Vein endothelial cell (primary cell): ENCODE measurements at places on chromosomes 13 and 19. TPM values are rescaled to one million over a fixed set of nuclear protein-coding genes. Genes with fewer than 3 reads are reported as not detected.

The GSX1 gene
- total RNA-seq: not detected in 2 replicates

The PTH2 gene
- total RNA-seq: not detected in 2 replicates

The LILRB3 gene
- not detected in 2 replicates for total RNA-seq

The NFIX gene
- total RNA-seq: 13.2 and 16.0 TPM in 2 replicates

The NKPD1 gene
- total RNA-seq: 0.65 TPM in 1 of 2 replicates, not detected in the other

The TMEM38A gene
- 1.7 and 3.6 TPM in 2 replicates for total RNA-seq

The SHFL gene
- total RNA-seq: 18.9 and 21.2 TPM in 2 replicates

The AMH gene
- 1.7 and 2.6 TPM in 2 replicates for total RNA-seq

The PLPP2 gene
- total RNA-seq: 38.2 and 40.0 TPM in 2 replicates

The ZNF541 gene
- 0.19 and 0.33 TPM in 2 replicates for total RNA-seq

The TINCR gene
- total RNA-seq: 0.29 TPM in 1 of 2 replicates, not detected in the other

The ZNF85 gene
- total RNA-seq: 8.7 and 10.1 TPM in 2 replicates

The FLT1 gene
- total RNA-seq: 135 and 147 TPM in 2 replicates

The TEX26 gene
- total RNA-seq: not detected in 2 replicates

The CADM4 gene
- 1.9 and 3.6 TPM in 2 replicates for total RNA-seq

The SCN1B gene
- total RNA-seq: 9.5 and 10.3 TPM in 2 replicates

The ZNF699 gene
- 9.4 and 11.4 TPM in 2 replicates for total RNA-seq

The CYP4F12 gene
- total RNA-seq: not detected in 2 replicates

The ICAM5 gene
- under 0.01 TPM in 1 of 2 replicates, not detected in the other for total RNA-seq

The RNASEH2A gene
- 19.5 and 25.5 TPM in 2 replicates for total RNA-seq

The SSC5D gene
- 0.33 and 0.57 TPM in 2 replicates for total RNA-seq

The ATP8A2 gene
- under 0.01 and 0.10 TPM in 2 replicates for total RNA-seq

The CACNG6 gene
- 1.5 and 2.9 TPM in 2 replicates for total RNA-seq

The NR2F6 gene
- total RNA-seq: 35.3 and 46.4 TPM in 2 replicates

The CPAMD8 gene
- 2.3 and 3.6 TPM in 2 replicates for total RNA-seq

The CATSPERD gene
- total RNA-seq: not detected in 2 replicates

The NEK5 gene
- total RNA-seq: under 0.01 and 0.10 TPM in 2 replicates

The UBE2M gene
- 93.2 and 104 TPM in 2 replicates for total RNA-seq
